ENCODE measurements at places on chromosomes 6 and 20.

- no peak for DNase-seq
Measured at GRCh38 chr6:47169785-47170616, 127.9 kb upstream of the ADGRF1 start.

- no peak for DNase-seq
Measured at GRCh38 chr20:19347943-19348456, 135.6 kb downstream of the SLC24A3 start.

GRCh38 chr6:53960311-53960710 lies 150.9 kb upstream of the MLIP start:
- DNase-seq, result no peak

- DNase-seq, result no peak
Measured at GRCh38 chr6:146819596-146820320, 221.0 kb downstream of the ADGB start.

DNA sequence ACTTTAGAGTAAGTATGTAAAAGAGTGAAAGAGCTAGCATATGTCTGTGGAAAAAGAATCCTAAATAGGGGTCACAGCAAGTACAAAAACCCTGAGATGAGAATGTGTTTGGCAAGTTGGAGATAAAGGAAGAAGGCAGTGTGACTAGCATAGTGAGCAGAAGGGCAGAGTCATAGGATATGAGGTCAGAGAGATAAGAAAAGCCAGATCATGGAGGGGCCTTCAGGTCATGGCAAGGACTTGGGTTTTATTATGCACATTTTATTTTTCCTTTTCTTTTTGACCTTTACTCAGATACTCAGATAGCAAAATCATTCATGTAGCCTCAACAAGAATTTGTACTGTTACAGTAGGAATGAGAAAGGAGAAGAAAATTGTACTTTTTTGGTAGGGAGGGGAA lies 138.0 kb downstream of the GJA1 start:
- DNase-seq, result no peak

GRCh38 chr6:46452312-46452917 lies 38.8 kb downstream of the RCAN2 start:
- DNase-seq, result no peak

DNA sequence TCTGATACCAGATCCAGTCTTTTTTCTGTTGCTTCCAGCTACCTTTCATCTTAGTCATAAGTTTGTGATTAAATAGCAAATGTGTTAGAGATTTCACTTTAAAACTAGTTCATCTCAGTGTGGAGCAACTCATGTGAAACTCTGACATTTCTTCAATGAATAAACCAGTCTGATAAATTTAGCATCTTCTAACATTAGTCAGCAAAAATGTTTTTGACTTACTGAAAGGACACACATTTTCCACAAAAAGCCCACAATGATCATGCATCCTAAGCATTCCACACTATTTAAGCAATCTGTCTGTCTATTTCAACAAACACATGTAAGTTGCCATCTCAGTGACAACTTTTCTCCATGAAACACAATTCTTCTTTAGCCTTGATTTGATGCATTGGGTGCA lies 222.2 kb upstream of the SLC35B3 start:
- no peak for DNase-seq

GRCh38 chr6:77074037-77074713 lies 389.1 kb downstream of the HTR1B start:
- no peak for DNase-seq

DNA sequence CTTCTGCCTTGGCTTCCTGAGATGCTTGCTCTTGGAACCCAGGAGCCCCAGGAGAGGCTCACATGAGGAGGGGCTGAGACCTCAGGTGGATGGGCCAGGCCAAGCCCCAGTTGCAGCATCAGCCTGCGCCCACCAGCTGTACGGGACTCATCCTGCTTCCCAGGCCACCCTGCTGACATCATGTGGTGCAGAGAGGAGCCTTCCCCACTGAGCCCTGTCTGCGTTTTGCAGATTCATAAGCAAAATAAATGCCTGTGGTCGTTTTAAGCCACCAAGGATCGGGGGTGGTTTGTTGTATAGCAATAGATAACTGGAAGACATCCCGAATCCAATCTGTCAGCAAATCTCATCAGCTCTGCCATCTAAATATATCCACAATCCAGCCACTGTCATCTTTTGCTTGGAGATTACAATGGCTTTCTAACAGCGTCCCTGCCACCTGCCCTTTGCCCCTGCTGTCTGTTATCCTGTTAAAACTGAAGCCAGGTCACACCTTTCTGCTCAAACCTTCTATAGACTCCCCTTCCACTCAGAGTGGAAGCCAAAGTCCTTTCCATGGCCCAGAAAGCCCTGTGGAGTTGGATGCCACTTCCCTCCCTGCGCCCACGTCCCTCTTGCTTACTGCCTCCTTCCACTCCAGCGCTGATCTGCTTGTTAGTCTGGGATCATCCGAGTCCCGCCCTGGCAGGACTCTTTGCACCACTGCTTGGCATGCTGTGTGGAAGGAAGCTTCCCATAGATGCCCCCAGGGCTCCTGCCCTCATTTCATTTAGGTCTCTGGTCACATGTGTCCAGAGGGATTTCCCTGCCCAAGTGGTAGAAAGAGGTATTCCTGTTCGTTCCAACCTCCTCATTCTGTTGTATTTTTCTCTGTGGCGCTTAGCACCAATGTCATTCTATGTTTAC lies 24.0 kb upstream of the MLN start:
- no peak for DNase-seq

DNA sequence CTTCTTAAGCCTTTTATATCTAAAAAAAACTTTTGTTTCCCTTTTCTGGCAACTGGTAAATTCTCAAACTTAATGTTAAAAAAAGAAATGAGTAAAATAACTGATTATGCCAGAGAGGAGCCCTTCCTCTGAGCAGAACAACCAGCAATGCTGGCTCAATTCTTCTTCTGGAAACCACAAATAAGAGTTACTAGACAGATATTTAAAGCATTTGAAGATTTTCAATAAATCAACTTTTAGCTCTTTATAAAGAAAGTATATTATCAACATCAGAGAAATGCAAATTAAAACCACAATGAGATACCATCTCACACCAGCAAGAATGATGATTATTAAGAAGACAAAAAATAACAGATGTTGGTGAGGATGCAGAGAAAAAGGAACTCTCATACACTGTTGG lies 61.1 kb upstream of the TCF21 start:
- DNase-seq, result no peak

- DNase-seq, result no peak
Measured at GRCh38 chr6:39227476-39227875, 1.8 kb downstream of the KCNK5 start.

GRCh38 chr6:110434961-110435602 lies 19.7 kb upstream of the DDO start:
- no peak for DNase-seq

- DNase-seq, result no peak
Measured at GRCh38 chr6:40744835-40745234, 157.7 kb upstream of the LRFN2 start.

DNA sequence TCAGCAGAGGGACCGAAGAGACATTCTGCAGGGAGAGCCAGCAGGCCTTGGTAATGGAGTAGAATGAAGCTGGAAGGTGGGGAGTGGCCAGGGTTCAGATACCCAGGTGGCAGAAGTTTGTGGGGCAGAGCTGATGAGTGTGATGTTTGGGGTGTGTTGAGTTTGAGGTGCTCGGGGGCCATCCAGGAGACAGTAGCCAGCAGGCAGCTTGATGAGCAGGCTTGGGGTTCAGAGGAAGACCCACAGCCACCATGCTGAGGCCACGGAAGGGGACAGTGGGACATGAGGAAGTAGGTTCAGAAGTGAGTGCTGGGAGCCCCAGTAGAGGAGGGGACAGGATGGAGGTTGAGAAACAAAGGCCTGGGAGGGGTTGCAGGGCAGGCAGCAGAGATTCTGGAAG lies 11.1 kb upstream of the FOXS1 start:
- DNase-seq, result no peak

GRCh38 chr20:10670501-10671220 lies 3.1 kb downstream of the JAG1 start:
- DNase-seq, result no peak

DNA sequence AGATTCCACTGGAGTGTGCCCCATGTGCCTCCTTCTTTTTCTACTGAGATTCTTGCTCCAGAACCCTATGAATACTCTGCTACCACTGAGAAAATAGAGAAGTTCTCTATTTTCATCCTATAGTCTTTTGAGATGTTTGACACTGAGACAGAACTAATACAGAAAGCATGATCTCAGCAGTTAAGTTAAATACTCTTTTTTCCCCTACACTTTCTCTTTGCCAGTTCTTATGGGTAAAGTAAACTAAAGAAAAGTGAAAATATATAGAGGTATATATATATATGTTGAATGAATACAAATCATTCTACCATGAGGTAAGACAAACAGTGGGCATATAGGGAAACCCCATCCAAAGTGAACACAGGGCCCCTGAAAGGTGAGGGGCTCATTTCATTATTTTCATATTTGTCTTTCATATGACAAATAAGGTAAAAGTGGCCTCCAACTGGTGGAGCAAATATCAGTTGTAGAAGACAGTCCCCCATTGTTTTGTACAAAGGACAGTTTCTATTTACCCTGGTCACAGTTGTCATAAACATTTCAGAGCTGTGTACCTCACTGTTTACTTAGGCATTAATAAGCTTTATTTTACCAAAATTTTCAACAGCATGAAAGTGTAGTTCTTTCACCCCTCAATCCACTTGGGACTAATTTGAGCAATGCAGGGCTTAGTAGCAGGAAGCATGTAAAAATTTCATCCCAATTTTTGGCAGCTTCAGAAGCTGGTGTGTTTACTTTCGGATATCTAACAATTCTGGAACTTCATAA lies 188.3 kb upstream of the MARCKS start:
- DNase-seq, result no peak

DNA sequence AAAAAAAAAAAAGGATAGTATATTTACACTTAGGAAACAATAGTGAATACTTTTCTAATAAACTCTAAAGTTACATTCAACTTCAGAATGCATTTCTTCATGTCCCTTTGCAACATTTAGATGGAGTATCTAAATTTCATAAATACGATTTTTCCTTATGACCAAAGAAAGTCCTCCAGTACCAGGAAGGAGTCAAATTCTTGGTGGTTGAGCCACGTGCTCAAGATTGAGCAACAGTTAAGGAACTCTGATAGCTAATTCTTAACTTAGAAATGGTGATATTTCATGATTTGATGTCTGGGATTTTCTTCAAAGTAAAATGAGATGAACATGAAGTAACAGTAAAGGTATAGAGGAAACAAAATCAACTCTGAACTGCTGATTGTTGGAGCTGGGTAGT lies 92.7 kb downstream of the SASH1 start:
- no peak for DNase-seq

GRCh38 chr20:9344083-9344920 lies 170.1 kb upstream of the LAMP5 start:
- no peak for DNase-seq

- no peak for DNase-seq
Measured at GRCh38 chr6:24321538-24322162, 36.2 kb downstream of the DCDC2 start.

GRCh38 chr6:67952121-67952520 lies 683.0 kb upstream of the ADGRB3 start:
- no peak for DNase-seq

DNA sequence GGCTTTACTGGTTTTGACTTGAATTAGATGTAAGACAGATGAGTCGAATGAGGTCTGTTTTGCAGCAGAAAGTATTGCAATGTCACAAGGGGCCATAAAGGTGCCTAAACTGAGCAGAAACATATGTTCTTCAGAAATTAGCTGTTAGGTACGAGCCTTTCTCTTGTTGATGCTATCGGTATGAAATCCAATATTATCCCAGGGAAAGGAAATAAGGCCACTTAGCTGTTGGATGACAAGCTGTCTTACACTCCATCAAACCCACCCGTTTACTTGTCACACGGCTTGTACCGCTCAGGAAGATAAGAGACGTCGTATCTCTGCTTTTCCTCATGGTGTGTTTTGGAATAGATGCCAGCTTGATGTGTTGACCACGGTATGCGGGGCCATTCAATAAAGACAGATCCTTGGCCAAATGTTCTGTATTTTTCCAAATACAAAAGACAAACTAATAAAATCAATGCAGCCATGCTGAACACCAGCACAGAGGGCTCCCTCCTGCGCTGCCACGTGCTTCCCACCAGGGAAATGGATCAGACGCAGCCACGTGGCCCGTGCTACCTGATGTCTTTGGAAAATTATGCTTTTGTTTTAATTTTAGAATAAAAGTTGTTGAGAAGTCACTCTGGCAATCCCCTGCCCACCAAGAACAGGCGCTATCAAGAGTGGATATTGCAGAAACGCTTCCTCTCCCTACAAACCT lies 255.9 kb upstream of the SULF2 start:
- no peak for DNase-seq

DNA sequence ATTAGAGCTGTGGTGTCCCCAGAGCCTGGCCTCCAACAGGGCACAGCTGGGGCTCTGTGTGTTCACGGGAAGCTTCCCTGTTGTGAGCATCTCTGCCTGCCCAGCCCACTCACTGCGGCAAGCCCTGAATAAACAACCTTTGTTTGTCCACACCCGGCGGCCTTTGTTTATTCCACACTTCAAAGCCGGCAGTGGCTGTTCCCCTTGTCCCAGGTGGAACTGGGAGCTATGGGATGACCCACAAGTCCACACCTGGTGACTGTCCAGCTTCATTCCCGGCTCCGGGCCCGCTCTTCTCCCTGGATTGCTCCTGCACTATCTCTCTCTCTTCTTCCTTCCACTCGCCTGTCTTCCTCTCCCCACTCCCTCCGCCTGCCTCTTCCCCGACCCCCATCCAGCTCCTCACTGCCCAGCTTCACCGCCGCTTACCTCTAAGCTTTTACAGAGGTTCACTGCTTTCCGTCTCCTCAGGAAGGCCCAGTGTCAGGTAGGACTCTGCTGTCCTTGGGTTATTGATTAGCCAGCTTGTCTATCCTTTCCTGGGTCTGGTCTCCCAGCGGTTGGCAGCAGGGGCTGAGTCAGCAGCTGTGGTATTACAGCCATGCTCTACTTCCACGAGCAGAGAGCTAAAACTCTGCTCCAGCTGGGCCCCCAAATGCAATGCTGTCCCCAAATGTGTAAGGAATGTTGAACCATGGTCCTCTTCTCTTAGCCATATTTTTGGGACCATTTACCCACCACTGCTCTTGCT lies 17.8 kb downstream of the DACT2 start:
- DNase-seq, result no peak

- no peak for DNase-seq
Measured at GRCh38 chr6:151959086-151959485, 151.6 kb downstream of the ESR1 start.

GRCh38 chr6:168104636-168105035 lies 25.6 kb upstream of the FRMD1 start:
- DNase-seq, result no peak

DNA sequence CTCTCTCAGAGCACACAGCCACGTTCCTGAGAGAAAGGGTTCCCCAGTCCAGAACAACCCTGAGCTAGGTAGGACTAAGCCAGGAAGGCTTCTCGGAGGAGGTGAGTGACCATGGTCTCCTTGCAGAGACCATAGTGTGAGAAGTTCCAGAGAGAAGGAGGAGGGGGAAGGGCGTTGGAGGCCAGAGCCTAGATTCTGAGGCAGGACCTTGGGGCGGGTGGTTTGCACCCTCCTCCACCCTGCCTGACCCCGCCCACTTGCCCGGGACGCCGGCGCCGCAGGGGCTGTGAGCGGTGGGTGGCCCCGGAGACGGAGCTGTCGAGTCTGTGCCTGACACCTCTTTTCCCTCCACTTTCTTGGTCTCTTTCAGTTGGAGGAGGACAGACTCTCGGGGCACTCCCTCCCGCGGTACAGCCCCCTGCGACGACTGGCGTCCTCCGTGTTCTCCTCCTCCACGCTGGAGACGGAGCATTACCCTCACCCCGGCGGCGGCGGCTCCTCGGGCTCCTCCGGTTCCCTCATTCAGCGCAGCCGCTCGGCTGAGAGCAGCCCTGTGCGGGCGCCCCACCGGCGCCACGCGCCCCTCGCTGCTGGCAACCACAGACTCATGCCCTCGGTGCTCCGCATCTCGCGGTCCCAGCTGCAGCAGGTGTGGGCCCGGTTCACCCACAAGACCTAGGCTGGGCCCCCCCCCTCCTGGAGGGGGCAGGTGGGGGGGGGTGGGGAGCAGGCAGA lies 26.2 kb downstream of the TTBK1 start:
- no peak for DNase-seq

All from left renal pelvis (tissue), 4 donors.